Renal cortex interstitium (tissue), 15 donors: ENCODE measurements at places on chromosomes 5 and 9.

- DNase-seq: no peak
Observed at GRCh38 chr5:72752909-72753308, 63.6 kb upstream of the TNPO1 start.

DNA sequence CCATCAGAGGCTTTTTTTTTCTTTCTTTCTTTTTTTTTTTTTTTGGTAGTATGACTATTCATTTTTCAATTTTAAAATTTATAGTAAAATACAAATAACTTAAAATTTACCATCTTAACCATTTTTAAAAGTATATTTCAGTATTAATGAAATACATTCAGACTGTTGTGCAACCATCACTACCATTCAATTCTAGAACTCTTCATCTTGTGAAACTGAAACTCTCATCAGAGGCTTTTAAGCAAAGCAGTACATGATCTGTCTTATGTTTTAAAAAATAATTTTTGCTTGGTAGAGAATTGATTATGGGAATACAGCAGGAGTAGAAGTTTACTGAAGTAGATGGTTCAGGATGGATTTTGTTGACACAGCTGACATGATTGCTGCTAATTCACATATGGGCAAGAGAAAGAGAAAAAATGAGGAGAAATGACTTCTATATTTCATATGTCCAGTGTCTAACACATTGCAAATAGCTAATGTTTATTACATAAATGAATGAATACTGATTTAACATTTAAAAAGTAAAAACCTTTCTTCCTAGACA is 13.4 kb downstream of the ELOVL7 start:
- DNase-seq: no peak

DNA sequence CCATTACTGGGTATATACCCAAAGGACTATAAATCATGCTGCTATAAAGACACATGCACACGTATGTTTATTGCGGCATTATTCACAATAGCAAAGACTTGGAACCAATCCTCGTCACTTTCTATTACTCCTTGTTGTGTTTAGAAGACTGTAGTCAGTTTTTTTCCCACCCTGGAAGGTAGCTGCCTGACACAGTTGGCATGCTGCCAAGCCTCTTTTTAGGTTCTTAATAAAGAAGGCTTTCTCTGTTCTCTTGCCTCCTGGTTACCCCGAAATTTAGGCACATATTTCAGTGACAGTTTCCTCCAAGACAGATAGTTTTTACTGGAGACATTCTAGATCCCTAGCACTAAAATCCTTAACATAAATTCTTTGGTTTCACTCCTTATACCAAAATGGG is 205.4 kb upstream of the PCSK5 start:
- DNase-seq: no peak

DNA sequence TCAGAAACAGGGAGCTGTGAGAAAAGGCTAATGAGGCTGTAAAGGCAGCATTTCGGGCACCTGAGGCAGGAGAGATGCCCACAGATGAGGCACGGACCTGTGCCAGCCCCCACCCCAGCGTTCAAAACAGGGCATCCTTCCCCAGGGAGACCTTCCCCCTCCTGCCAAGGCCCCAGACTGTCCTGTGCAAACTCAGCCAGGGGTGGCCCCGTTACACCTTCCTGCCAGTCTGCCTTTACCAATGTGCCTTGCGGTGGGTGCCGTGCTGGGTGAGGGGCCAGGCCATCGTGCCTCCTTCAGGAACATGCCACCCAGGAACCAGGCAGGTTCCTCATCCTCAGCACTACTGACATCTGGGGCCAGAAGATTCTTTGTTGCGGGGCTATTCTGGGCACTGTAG is 53.9 kb downstream of the AK8 start:
- DNase-seq: no peak

DNA sequence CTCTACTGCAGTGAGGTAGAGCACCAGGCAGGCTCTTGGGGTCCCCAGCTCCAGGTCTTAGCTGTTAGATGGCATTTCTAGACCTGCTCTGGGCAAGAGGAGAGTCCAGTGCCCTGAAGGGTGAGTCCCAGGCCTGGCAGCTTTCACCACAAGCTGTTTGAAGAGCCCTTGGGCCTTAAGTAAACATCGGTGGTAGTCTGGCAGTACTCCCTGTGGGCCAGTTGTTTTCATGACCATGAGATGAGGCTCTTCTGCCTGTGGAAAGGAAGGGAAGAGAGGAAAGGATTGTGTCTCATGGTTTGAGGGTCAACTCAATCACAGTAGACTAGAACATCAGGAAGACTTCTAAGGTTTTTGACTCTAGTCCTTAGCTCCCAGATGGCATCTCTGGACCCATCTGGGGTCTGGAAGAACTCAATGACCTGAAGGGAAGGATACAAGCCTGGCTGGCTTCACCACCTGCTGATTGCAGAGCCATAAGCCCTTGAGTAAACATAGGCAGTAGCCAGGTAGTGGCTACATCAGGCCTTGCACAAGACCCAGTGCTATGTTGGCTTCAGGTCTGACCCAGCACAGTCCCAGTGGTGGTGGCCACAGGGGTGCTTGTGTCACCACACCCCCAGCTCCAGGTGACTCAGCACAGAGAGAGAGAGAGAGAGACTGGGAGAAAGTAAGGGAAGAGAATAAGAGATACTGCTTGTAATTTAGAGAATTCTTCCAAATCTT is 114.3 kb upstream of the PCSK5 start:
- no peak for DNase-seq

- DNase-seq: no peak
Observed at GRCh38 chr5:91032125-91032524, 351.0 kb downstream of the ARRDC3 start.

GRCh38 chr9:135332979-135333748 is 146.4 kb upstream of the PPP1R26 start:
- no peak for DNase-seq

- DNase-seq: no peak
Observed at GRCh38 chr9:26260238-26260637, 582.0 kb upstream of the TUSC1 start.

GRCh38 chr5:103889500-103890209 is 327.1 kb upstream of the NUDT12 start:
- DNase-seq: no peak

- DNase-seq: no peak
Observed at GRCh38 chr9:87128844-87129493, 181.7 kb upstream of the GAS1 start.

DNA sequence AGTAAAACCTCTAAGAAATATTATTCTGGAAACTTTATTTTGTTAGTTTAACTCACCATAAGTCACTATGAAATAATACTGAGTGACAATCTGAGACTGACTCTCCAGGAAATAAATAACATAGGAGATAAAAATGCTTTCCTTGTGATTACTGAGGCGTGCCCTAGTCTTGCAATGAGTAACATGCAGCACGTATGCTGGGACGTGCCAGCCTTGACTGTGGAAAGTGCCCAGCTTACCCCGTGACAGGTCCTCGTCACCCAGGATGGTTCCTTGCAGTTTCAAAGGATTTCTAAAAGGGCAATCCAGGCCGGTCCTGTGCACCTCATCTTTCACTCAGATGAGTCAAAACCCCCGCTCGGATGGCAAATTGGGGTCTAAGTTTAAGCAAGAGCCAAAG is 720.8 kb upstream of the ADAMTS16 start:
- DNase-seq: peak; percentile 5

DNA sequence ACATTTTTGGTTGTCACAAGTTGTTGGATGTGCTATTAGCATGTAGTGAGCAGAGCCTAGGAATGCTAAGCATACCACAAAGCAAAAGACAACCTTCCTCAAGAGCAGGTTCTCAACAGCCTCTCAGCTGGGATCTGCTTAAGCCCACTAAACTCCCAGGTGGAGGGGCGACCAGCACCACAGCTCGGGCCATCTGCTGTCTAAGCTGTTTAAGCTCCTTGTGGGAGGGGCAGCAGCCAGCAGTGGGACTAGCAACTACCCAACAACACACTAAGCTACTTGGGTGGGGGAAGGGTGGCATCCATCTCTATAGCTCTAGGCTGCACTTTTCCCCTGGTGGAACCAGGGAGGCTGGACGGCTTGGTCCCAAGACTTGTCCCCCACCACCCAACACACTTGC is 1052.7 kb upstream of the ARRDC3 start:
- DNase-seq: no peak

DNA sequence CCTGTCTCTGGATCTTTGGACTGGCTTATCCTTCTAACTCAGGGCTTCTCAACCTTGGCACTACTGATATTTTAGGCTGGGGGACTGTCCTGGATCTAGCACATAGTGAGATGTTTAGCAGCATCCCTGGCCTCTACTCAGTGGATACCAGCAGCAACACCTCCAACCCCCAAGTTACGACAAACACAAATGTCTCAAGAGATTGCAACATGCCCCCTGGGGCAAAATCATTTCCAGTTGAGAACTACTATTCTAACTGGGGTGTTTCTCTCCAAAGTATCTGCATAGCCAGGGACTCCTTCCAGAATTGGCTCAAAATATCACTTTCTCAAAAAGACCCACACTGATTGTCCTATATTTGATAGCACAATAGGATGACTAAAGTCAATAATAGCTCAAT is 7.2 kb upstream of the TLR4 start:
- DNase-seq: no peak

GRCh38 chr9:80134487-80134886 is 562.7 kb downstream of the TLE4 start:
- DNase-seq: no peak

- no peak for DNase-seq
Observed at GRCh38 chr5:57718155-57718554, 235.5 kb upstream of the ACTBL2 start.

GRCh38 chr9:91495450-91495849 is 71.8 kb upstream of the NFIL3 start:
- no peak for DNase-seq

DNA sequence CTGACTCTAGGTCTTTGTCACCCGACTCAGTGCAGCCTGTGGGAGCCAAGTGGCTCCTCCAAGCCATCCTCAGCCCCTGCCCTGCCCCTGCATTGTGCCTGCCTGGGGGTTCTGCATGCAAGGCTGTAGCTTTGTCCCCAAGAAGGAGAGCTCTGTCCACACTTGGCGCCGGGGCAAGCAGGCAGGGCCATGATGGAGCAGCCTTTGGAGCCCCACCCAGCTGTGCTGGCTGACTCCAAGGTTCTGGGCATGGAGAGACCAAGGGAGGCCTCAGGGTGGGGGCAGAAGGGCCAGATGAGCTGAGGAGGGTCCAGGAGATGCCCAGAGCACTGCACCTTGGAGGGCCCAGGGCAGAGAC is 226.2 kb downstream of the CACNA1B start:
- no peak for DNase-seq

DNA sequence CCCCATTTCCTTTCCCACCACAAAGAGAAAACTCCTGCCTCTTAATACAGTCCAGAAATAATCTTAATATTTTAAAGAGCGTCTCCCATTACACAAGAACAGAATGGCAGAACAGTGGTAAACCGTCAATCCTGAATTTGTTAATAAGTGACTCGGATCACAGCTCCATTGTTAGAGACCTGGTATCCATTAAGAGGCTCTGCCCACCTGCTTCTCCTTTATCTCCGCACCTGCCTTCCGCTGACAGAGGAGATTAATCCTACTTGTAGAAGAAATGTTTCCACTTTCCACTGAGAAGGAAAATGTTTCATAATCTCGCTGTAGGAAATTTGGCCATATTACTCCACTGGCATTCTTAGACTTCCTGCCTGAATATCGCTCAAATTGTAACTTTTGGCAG is 1493.2 kb downstream of the MAT2B start:
- DNase-seq: no peak

GRCh38 chr5:133531178-133531577 is 81.2 kb downstream of the FSTL4 start:
- no peak for DNase-seq

GRCh38 chr5:105993027-105993426 is 1677.7 kb downstream of the EFNA5 start:
- no peak for DNase-seq
